ENCODE measurements at places on chromosomes 5 and 9.

GRCh38 chr9:128142061-128142460 lies 7.2 kb upstream of the LCN2 start:
- DNase-seq: no peak

DNA sequence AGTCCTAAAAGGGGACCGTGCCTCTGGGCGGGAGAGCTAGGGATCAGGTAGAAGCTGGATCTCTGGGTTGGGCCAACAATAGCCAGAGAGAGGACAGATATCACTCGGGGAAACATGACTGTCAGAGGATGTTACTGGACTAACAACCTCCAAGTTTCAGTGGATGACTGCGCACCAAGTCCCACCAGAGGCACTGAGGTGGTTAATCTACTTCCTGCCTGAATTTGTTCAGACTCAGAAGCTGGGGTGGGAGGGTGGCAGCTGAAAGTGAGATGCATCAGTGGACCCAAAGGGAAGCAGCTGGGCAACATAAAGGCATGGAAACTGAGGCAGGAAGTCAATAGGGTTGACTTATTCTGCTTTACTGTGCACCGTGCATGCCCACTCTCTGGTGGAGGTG lies 130.1 kb upstream of the SLC44A1 start:
- no peak for DNase-seq

GRCh38 chr9:120707170-120707569 lies 7.1 kb downstream of the MEGF9 start:
- DNase-seq: no peak

DNA sequence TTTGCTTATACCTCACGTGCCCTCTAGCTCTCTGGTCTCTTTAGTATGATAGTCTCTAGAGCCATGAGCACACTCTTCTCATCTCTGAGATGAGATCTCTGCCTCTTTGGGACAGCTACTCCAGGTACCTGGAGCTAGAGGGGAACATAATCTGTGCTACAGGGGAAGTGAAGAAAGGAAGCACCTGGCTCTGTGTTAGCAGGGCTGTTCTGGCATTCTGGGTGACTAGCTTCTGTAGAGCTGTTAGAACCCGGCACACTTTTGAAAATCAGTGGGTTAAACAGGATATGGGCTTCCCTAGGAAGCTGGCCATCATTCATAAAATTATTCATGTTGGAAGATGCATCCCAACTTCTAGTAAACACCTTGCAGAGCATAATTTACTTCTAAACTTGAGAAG lies 224.8 kb downstream of the MCTP1 start:
- DNase-seq: no peak

GRCh38 chr5:158814521-158814920 lies 285.2 kb downstream of the EBF1 start:
- DNase-seq: no peak

GRCh38 chr5:54180630-54181031 lies 129.7 kb downstream of the ARL15 start:
- DNase-seq: no peak

DNA sequence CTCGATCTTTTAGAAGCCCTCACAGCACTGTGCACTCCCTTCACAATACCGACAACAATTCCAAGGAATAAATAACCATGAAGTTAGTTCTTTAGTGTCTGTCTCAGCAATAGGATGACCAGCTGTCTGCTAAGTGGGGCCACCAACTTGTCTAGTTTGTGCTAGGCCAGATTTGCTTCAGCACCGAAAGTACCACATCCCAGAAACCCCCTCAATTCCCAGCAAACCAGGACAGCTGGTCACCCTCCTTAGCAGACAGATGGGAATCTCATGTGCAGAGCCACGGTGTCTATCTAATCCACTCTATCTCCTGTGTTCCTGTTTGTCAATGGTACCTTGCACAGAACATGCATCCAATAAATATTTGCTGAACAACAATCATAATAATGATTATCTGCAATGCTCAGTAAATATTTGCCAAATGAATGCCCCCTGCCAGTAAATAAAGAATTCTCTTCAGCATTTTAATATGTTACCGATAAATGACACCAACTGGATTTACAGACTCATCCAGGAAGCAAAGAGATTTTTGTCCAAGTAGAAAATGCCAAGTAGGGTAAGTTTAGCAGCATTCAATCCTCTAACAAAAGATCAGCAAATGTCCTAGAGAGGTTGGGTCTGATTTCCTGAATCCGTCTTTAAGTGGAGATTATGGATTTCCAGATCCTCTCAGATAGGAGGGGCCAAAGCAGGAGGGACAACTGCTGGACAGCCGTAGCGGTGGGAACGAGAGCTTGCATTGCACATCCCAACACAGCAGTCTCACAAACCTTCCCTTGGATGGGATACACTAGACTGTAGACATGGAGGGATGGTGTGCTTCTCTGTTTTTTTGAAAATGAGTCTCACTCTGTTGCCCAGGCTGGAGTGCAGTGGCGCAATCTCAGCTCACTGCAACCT lies 51.9 kb upstream of the ANKRD33B start:
- no peak for DNase-seq

DNA sequence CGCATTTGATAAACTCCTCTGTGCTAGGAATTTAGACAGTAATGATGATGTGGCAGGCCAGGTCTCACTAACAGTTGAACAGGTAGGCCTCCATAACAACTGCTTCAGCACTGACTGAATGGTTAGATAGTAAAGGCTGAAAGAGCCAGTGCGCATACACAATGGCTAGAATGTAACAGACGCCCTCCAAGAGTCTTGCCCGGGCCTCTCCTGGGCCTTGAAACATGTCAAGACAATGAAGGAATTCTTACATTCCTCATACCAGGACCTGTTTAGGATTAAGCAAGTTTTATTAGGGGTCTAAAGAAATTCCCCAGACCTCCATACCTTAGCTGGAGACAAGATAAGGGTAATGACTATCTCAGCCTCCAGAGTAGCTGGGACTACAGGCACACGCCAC lies 6.7 kb upstream of the BICD2 start:
- DNase-seq: no peak

DNA sequence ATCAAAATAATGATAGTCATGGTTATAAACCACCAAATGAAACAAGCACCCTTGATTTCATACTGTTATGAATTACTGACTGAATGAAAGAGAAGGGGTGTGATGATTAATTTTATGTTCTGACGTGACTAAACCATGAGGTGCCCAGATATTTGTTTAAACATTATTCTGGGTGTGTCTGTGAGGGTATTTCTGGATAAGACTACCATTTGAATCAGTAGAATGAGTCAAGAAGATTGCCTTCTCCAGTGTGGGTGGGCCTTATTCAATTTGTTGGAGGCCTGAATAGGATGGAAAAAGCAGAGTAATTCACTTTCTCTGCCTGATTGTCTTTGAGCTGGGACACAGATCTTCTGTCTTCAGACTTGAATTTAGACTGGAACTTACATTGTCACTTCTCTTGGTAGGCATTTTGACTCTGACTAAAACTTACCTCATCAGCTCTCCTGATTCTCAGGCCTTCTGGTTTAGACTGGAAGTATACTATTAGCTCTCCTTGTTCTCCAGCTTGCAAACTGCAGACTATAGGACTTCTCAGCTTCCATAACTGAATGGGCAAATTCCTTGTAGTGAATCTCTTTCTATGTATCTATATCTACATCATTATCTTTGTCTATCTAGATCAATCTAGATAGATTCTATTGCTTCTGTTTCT lies 321.9 kb upstream of the TARS1 start:
- DNase-seq: no peak

DNA sequence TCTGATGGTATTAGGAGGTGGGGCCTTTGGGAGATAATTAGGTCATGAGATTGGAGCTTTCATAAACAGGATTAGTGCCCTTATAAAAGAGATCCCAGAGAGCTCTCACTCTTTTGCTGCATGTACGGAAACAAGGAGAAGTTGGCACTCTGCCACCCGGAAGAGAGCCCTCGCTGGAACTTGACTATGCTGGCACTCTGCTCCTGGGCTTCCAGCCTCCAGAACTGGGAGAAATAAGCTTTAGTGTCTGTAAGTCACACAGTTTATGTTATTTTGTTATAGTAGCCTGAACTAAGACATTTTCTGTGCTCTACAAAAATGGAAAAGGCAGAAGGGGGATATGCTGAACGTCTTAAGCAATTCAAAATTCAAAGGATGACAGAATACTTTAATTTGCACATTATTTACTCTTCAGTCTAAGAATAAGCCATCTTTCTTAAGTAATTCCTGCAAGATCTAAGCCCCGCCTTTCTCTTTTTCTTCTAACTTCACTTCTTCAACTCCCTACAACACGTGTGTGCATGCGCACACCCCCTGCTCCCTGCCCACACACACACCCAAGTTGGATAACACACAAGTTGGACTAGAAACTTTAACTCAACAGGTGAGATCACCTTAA lies 17.3 kb downstream of the NFIB start:
- no peak for DNase-seq

DNA sequence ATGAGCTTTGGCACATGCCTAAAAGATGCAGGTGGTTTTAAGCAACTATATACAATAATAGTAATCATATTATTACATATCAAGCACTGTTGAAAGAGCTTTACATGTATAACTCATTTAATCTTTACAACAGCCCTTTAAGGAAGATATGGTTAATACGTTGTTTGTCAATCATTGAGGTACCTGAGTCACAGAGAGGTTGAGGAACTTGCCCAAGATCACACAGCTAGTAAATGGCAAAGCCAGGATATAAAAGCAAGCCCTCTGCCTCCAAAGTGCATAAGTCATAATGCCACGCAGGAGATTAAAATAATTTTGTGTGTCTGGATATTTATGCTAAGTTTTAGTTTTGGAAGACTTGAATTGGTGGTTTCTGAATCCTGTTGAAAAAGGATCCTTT lies 90.2 kb downstream of the DAPK1 start:
- no peak for DNase-seq

GRCh38 chr9:4541856-4542255 lies 51.6 kb downstream of the SLC1A1 start:
- DNase-seq: no peak

GRCh38 chr9:15512204-15512603 lies 1.4 kb upstream of the PSIP1 start:
- DNase-seq: no peak

- DNase-seq: no peak
Observed at GRCh38 chr9:134188386-134189144, 24.2 kb upstream of the RNU6ATAC start.

DNA sequence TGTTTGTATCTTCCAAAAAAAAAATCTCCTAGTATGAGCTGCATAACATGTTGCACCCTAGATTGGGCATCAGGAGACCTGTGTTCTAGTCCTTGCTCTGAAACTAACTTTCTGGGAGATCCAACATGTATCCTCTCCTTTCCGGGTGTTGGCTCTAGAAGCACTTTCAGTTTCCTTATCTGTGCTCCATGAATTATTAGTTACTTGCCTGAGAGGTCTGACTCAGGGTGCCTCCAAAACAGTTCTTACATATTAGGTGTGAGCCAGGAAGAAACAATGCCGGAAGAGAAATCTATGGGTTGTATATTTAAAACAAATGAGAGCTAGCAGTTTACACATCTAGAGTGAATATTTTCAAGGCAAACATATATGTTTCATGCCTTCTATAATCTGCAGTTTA lies 36.7 kb upstream of the SLC36A2 start:
- DNase-seq: no peak

- DNase-seq: no peak
Observed at GRCh38 chr5:107631805-107632362, 38.9 kb downstream of the EFNA5 start.

DNA sequence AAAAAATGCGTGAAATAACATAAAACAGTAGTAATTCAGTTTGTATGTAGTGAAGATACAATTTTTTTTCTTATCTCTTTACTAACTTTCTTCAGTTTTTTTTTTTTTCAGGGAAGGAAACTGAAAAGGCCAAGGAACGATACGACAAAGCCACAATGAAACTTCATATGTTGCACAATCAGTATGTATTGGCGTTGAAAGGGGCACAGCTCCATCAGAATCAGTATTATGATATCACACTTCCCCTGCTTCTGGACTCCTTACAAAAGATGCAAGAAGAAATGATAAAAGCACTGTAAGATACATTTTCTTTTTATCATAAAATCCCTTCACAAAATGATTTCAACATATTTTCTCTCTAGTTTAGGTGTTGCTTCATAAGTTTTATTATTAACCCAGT lies 120.0 kb downstream of the FER start:
- no peak for DNase-seq

GRCh38 chr9:90306158-90306557 lies 336.5 kb downstream of the DIRAS2 start:
- DNase-seq: no peak

DNA sequence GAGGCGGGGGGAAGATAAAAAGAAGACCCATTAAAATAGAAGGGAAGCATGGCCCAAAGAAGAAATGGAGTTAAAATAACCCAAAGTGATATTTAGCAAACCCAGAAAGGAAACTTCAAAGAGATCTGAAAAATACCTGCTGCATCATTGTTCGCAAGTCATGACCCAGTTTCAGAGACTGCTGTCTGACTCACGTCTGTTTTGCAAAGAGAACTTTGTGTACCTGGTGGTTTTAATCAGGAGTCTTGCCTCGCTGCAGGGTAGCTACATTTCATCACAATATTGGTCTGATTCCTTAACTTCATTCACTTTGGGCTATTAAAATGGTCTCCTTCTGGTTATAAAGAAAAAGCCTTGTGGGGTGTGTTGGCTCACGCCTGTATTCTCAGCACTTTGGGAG lies 461.1 kb upstream of the DAP start:
- DNase-seq: no peak

- no peak for DNase-seq
Observed at GRCh38 chr5:135429301-135430134, 17.6 kb downstream of the DCANP1 start.

DNA sequence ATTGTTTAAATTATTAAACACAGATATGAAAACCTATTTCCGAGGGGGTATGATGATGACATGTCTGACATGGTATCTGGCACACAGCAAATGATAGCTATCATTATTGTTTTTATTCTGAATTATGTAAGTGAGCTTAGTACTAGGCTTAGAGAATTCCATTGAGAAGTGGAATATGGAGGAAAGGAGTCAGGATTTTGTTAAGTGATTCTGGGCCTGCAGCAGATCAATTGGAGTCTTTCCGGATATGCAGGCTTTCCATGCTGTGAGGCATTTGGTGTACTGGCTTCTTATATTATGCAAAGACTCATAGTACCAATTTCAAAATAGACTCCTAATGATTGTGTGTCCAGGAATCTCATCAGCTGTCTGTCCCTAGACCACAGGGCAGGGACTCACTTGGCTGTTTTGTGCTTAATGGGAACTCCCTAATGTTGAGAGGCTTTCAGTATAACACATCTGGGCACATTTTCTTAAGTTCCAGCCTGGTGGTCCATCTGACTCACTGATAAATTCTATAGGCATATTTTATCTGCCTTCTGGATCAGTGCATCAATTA lies 180.0 kb upstream of the KLF9 start:
- no peak for DNase-seq

GRCh38 chr9:86766912-86767311 lies 180.4 kb downstream of the GAS1 start:
- DNase-seq: no peak

DNA sequence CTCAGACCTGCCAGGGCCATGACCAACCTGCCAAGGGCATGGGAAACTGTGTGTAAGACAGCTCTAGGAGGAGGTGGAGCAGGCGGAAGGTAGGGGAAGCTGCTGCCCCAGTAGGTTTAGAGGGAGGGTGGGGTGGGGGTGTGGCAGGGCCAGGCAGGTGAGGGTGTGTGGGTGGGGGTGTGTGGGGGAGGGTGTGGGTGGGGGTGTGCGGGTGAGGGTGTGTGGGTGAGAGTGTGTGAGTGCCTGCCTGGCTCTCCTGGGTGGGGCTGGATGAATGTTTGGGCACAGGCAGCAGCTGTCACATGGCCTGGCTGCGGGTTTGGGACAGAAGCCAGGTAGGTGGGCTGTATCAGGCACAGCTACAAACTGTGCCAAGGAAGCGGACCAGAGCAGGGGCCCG lies 8.8 kb upstream of the N4BP3 start:
- DNase-seq: no peak

GRCh38 chr5:150131978-150132694 lies 23.5 kb downstream of the PDGFRB start:
- no peak for DNase-seq

GRCh38 chr9:69253057-69253456 lies 72.0 kb upstream of the ENTREP1 start:
- no peak for DNase-seq
